Astrocyte of the hippocampus (primary cell): ENCODE measurements at places on chromosomes 6 and 20.

- no peak for DNase-seq
These were observed 23.1 kb upstream of the MICB start for GRCh38 chr6:31474871-31475286.

- DNase-seq, result peak; percentile 65
These were observed 62.0 kb upstream of the HFE start for GRCh38 chr6:26025047-26025893.

GRCh38 chr20:37649017-37649416 is 44.8 kb upstream of the CTNNBL1 start:
- DNase-seq, result no peak

DNA sequence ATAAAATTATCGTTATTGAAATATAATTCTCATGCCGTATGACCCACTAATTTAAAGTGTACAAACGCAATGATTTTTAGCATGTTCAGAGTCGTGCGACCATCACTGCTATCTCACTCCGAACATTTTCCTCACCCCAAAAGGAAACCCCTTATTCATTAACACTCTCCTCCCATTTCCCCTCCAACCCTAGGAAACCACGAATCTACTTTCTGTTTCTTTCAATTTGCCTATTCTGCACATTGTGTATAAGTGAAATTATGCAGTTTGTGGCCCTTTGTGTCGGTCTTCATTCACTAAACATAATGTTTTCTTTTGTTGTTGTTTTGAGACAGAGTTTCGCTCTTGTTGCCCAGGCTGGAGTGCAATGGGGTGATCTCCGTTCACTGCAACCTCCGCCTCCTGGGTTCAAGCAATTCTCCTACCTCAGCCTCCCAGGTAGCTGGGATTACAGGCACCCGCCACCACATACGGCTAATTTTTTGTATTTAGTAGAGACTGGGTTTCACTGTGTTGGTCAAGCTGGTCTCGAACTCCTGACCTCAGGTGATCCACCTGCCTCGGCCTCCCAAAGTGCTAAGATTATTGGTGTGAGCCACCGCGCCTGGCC is 99.7 kb upstream of the ZNF217 start:
- no peak for DNase-seq

GRCh38 chr6:33959661-33960344 is 156.0 kb upstream of the MLN start:
- no peak for DNase-seq

DNA sequence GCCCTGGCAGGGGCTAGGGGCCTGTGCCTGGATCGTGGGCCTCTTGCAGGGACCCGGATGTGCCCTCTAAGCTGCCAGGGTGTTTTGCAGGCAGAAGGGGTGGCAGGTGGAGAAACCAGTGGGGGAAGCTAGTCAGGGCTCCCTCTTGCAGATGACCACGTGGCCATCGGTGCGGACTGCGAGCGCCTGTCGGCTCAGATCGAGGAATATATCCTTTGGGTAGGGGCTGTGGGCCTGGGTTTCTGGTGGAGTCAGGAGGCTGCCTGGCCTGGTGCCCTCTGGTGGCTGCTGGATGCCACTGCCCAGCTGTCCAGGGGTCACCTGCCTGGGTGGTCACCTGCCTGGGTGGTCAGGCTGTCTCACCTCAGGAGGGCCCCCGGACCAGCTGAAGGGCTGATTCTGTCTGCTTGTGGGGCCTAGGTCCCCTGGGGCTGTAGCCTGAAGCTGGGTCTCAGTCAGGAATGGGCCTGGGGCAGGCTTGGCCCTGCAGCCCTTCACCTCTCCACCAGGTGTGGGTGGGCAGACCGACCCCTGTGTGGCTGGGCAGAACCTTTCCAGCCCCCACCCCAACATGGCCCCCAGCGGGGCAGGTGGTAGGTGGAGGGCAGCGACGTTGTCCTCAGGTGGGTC is 6.7 kb downstream of the TCEA2 start:
- peak; percentile 65 for DNase-seq

DNA sequence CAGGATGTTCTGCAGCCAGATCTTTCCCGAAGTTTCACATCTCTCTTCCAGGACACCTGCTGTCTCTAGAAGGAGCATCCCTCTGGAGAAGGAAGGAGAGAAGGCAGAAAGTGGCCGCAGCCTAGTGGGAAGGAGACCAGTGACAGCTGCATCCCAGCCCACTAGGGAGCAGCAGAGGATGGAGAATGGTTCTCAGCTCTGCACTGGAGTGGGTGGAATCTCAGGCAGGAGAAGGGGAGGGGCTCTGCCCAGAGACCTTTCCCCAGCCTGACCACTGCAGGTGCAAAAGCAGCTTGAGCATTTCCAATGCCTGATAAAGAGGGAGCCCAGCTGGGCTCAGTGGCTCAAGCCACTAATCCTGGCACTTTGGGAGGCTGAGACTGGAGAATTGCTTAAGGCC is 32.3 kb downstream of the NCR2 start:
- DNase-seq, result peak; percentile 82

- peak; percentile 62 for DNase-seq
These were observed 523.4 kb upstream of the BTBD3 start for GRCh38 chr20:11394145-11394833.
